KBM-7 (cell line): ENCODE measurements at places on chromosomes 2 and 18.

DNA sequence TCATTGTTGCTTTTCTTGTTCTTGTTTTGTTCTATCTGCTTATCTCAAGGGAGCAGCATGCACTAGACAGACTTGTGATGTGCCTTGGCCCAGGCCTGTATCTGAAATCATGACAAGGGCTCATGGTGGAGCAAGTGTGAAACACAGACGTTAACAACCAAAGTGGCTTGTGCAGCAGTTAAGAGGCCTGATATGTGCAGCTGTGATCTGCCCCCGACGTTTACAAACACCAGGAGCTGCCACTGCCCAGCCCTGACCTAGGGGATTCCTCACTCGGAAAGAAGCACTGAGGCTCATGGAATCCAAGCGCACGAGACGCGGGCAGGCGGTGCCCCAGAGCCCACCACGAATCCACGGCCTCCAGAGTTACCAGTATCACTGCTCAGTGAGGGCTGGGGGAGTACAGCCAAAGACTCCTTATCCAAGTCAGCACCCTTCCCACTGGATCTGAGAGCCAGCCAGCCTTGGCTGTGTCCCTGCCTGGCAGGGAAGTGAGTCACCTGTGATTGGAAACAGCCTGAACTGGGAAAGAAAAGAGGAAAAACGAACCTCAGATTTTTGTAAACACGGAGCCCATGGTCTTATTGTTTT, 62.3 kb upstream of the SNTG2 start:
- no peak for DNase-seq

- peak; percentile 27 for DNase-seq
Measured at GRCh38 chr18:33201509-33201926, 239.0 kb downstream of the CCDC178 start.

DNA sequence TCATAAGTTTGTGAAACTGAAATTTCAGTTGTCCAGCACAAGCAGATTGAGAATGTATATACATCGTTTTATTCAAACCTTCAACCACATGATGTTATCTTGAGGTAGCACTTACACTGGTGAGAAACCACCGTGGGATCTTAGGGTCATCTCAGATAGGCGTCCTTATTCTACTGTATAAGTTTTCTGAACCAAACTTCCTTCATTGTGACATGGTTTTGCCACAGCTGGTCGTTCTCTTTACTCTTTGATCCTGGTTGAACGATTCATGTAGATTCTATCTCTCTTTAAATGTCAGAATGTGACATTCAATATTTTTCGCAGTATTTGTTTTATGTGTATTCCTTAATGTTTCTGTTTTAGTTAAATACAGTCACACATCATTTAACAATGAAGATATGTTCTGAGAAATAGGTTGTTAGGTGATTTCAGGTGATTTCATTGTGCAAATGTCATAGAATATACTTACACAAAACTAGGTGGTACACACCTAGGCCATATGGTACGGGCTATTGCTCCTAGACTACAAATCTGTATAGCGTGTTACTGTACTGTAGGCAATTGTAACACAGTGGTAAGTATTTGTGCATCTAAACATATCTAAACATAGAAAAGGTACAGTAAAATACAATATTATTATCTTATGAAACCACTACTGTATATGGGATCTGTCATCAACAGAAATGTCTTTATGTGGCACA, 17.9 kb upstream of the ARHGAP25 start:
- DNase-seq: no peak

- DNase-seq: no peak
Measured at GRCh38 chr2:20393986-20394385, 43.3 kb upstream of the PUM2 start.

- DNase-seq: no peak
Measured at GRCh38 chr2:771538-771937, 94.3 kb upstream of the TMEM18 start.

DNA sequence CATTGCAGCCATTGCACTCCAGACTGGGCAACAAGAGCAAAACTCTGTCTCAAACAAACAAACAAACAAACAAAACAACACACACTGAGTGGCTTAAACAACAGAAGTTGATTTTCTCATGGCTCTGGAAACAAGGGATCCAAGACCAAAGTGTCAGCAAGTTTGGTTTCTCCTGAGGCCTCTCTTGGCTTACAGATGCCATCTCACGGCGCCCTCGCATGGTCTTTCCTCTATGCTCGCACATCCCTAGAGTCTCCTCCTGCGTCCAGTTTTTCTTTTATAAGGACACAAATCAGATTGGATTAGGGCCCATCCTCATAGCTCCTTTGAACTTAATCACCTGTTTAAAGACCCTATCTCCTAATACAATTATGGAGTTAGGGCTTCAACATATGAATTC, 133.4 kb upstream of the LRRTM1 start:
- DNase-seq: no peak

- no peak for DNase-seq
Measured at GRCh38 chr2:37847792-37848191, 77.3 kb upstream of the RMDN2 start.

- DNase-seq: no peak
Measured at GRCh38 chr18:7393080-7393479, 162.2 kb downstream of the LRRC30 start.
